ENCODE measurements at places on chromosomes 16 and 17. TPM values are rescaled to one million over a fixed set of nuclear protein-coding genes. Genes with fewer than 3 reads are reported as not detected.

Gene GPR142
- total RNA-seq = 0.26 TPM

Gene TEX19
- total RNA-seq = not detected

Gene PRRT2
- total RNA-seq = 1.8 TPM

Gene ZNF385C
- total RNA-seq = not detected

Gene TLCD3B
- total RNA-seq = 0.10 TPM

Gene PRSS8
- not detected for total RNA-seq

Measured in smooth muscle cell of the pulmonary artery (primary cell).